Activated T-cell treated with anti-CD3 and anti-CD28 coated beads for 24 hours (primary cell): ENCODE measurements at places on chromosomes 3 and 15.

- no peak for DNase-seq
Observed at GRCh38 chr3:152454076-152454875, 185.5 kb downstream of the MBNL1 start.

DNA sequence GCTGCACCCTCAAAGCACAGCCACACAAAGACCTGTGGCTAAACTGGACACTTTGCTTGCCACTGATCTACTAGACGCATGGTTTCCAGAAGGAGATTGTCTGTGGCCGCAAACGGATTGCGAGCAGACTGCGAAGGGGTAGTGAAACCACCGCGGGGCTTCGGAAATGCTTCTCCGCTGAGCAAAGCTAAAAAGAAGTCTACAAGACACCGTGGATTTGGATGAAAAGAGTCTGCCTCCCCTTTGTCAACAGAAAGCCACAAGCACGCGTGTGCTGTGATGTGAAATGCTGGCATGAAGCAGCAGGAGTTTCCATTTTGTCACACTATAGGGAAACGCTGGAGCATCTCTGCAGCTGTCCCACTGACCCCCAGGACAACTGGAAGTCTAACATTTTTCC is 63.0 kb downstream of the TMEM44 start:
- DNase-seq: no peak

GRCh38 chr3:113212150-113212843 is 940 bp downstream of the BOC start:
- no peak for DNase-seq

- DNase-seq: no peak
Observed at GRCh38 chr3:125136515-125136914, 76.0 kb downstream of the SLC12A8 start.

DNA sequence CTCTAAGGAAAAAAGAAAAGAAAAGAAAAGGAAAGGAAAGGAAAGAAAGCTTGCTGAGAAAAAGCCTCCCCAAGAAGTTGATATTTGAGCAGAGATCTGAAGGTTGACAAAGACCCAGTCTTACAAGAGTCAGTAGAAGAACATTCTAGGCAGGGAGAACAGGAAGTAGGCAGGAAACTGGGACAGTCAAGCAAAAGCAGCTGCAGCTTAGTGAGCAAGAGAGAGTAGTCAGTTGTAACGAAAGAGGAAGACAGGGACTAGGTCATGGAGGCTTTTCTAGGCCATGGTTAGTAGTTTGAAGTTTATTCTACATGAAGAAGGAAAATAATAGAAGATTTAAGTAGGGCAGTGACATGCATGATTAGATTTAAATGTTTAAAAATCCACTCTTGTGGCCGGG is 31.8 kb upstream of the KLHL6 start:
- no peak for DNase-seq

DNA sequence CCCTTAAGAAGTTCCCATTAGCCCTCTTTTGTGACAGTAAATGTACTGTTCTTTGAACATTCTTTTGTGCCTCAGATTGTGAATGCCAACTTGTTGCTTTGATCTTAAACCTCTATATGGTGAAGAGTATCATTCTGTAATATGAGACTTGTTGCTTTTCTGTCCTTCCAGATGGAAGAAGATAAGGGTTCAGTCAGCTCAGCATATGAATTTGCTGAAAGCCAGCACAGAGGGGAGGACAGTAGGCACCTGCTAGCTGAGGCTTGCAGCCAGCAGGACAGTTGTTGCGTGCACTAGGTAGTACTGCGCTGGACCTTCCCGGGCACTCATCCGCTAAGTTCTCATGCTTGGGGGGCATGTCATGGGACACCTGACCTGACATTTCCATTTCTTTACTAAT is 74.7 kb downstream of the DCUN1D1 start:
- no peak for DNase-seq
